ENCODE measurements at places on chromosomes 6 and 20. TPM values are rescaled to one million over a fixed set of nuclear protein-coding genes. Genes with fewer than 3 reads are reported as not detected.

TRIM31 gene
- polyA plus RNA-seq: not detected

DNA sequence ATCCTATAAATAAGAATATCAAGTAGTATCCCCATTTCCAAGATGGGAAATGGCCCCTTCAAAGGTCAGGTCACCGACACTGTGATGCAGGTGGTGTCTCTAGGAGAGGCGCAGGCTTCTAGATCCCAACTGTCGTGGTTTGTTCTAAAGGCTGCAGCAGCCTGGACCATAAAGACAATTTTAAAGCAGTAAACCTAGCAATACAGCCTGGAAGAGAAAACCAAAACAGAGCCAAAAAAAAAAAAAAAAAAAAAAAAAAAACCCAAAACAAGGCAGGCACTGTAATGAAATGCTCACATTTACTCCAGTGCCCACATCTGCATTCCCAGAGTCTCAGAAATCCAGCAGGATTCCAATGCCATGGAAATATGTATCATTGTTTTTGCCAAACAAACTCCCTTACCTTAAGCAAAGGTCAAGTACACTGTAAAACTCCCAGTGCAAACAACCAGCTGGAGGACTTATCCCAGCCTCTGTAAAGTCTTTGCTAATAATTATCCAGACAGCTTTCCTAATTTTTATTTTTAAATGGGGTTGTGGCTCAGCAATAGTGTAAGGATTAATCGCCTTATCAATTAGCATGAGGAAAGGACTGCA is 98.2 kb downstream of the PSMG4 start:
- DNase-seq: no peak

- no peak for DNase-seq
These were observed 43.0 kb upstream of the GPR31 start for GRCh38 chr6:167200806-167201205.

DNA sequence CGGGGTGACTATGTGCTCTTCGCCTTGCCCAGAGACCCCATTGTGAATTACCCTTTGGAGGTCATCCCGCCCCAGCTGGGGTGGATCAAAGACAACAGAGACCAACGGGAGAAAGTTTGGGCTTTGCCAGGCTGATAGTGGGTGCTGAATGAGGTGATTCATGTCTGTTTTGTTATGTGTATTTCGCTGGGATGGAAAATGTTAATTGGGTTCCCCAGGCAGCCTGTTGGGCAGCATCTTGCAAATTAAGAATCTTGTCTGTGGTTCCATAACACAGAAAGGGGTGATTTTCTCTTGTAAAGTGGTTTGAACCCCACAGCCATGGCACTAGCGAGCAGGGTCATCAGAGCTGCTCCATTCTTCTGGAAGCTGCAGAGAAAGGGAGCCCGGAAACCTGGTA is 63.1 kb upstream of the UNC93A start:
- no peak for DNase-seq

SCUBE3 gene
- 35.2 TPM for polyA plus RNA-seq

AGER gene
- 13.3 TPM for polyA plus RNA-seq

MAP7 gene
- polyA plus RNA-seq: 39.2 TPM

DNA sequence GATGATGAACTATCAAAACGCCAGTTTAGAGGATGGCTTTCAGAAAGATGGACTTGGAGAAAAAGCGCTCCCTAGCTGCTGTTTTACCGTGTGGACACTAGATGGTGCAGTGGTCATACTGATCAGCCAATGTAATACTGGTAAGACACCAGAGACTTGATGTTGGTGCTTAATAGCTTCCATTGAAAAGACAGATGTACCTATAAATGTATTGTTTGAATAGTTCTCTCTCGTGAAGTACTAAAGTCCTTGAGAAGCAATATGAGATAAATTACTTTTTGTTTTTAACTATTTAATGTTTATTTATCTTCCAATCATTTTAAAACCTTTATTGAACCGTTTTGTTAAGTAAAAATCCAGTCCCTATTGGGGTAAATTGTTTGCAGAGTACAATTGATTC is 63.9 kb upstream of the FUCA2 start:
- peak; percentile 68 for DNase-seq

SLC17A9 gene
- 1.4 TPM for polyA plus RNA-seq

All from left renal cortex interstitium (tissue), 4 donors.